GM23338 (cell line): ENCODE measurements at places on chromosomes 5 and 9. TPM values are rescaled to one million over a fixed set of nuclear protein-coding genes. Genes with fewer than 3 reads are reported as not detected.
A peak's percentile ranks its signal among the peaks of the same experiment; 100 is the strongest.

- H3K36me3 ChIP-seq, result no peaks in the 10 kb centered on the region
- no peak overlapping the region for H3K27ac ChIP-seq
- no peak for DNase-seq
- H3K27me3 ChIP-seq, result no peaks in the 10 kb centered on the region
Measured at GRCh38 chr5:50727149-50727496, 60.7 kb downstream of the PARP8 start.

GRCh38 chr5:127070243-127070642, 3.1 kb downstream of the C5orf63 start:
- no peaks in the 10 kb centered on the region for H3K36me3 ChIP-seq
- H3K27ac ChIP-seq, result no peak overlapping the region
- H3K4me3 ChIP-seq, result no peak overlapping the region
- peaks cover 31% of the 10 kb centered on the region for H3K4me1 ChIP-seq

DNA sequence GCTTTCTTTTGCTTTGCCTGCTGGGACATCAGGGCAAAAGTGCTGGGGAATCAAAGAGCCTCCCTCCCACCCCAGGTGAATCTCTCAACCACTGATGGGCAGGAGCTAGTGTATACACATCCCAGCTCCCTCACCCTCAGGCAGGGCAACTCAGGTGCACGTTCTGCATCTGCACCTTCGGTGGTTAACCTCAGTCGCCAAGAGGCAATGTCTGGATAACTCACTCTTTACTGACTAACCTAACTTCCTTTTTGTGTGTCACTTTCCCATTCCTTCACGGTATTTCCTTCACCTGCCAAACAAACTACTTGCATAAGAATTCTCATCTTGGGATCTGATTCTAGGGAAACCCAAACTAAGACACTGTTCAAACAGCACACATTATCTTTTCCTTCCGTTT, 26.3 kb downstream of the CNTFR start:
- H3K4me1 ChIP-seq, result peaks cover 24% of the 10 kb centered on the region
- no peak for DNase-seq
- H3K27ac ChIP-seq, result no peak overlapping the region

DNA sequence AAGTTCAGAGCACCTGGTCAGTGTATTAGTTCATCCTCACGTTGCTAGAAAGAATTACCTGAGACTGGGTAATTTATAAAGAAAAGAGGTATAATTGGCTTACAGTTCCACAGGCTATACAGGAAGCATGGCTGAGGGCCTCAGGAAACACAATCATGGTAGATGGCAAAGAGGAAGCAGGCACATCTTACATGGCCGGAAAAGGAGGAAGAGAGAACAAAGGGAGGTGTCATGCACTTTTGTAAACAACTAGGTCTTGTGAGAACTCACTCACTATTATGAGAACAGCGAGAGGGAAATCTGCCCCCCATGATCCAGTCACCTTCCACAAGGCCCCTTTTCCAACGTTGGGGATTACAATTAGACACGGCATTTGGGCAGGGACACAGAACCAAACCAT, 28.8 kb upstream of the CAVIN4 start:
- no peak for DNase-seq
- no peaks in the 10 kb centered on the region for H3K4me1 ChIP-seq
- no peak overlapping the region for H3K4me3 ChIP-seq
- H3K27ac ChIP-seq, result no peak overlapping the region
- H3K27me3 ChIP-seq, result no peaks in the 10 kb centered on the region

DNA sequence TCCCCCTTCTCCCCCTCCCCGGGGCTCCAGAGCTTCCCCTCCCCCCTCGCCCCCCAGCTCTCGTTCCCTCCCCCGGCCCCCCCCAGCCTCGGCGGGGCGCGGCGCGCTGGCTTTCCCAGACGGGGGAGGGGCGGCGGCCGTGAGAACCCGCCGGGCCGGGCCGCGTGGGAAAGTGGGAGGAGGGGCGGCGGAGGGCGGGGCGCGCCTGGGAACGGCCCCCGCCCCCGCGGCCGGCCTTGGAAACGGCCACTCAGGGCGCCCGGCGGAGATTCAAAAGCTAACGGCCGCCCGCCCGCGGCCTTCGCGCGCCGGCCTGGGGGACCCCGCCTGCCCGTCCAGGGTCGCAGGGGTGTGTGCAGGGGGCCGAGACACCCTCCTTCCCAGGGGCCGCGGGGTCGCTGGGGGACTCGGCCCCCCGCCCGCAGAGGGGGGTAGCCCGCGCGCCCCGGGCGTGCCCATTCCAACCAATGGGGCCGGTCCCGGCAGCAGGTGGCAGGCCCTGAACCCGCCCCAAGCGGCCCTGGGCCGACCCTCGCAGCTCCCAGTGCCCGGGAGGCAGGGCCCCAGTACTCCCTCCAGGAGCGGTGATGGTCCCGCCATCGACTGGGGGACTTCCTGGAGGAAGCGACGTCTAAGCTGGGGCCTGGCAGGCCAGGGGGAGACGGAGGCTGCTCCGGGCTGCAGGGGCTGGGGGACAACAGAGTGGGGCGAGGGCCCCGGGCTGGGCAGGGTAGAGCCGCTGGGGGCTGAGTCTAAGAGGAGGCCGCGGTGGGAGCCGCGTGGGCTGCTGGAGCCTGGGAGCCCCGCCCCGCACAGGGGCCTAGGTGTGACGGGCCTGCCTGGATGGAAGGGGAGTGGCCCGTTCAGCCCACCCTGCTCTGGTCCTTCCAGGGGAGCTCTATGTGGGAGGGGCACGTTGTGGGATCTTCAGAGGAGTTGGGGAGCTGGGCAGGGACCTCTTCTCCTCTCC, 14.2 kb upstream of the NRARP start:
- peaks cover 21% of the 10 kb centered on the region; the same call in 1 of the 2 replicates for H3K4me1 ChIP-seq
- H3K27ac ChIP-seq, result no peak overlapping the region
- H3K36me3 ChIP-seq, result no peaks in the 10 kb centered on the region
- H3K27me3 ChIP-seq, result no peaks in the 10 kb centered on the region

DNA sequence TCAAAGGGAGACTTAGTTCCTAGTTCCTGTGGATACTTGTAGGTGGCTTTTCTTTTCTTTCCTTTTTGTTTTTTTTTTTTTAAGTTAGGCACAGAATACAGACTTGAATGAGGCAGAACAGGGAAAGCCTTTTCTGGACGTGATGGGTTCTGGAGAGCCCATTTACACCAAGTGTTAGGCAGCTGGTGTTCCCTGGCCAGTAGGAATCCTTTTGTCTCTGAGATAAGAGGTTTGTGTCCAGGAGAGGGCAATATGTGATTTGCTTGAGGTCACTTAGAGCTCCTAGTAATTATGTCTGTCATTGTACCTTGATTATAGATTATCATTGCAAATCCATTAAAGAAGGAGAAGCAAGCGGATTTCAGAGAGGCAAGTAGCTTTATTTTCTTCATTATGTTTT, 9.1 kb downstream of the MEGF10 start:
- H3K27me3 ChIP-seq, result no peaks in the 10 kb centered on the region
- peaks cover 20% of the 10 kb centered on the region for H3K4me1 ChIP-seq
- H3K27ac ChIP-seq, result peak overlapping the region; percentile 5; the same call in 1 of the 2 replicates
- no peak overlapping the region for H3K4me3 ChIP-seq
- H3K36me3 ChIP-seq, result no peaks in the 10 kb centered on the region

DNA sequence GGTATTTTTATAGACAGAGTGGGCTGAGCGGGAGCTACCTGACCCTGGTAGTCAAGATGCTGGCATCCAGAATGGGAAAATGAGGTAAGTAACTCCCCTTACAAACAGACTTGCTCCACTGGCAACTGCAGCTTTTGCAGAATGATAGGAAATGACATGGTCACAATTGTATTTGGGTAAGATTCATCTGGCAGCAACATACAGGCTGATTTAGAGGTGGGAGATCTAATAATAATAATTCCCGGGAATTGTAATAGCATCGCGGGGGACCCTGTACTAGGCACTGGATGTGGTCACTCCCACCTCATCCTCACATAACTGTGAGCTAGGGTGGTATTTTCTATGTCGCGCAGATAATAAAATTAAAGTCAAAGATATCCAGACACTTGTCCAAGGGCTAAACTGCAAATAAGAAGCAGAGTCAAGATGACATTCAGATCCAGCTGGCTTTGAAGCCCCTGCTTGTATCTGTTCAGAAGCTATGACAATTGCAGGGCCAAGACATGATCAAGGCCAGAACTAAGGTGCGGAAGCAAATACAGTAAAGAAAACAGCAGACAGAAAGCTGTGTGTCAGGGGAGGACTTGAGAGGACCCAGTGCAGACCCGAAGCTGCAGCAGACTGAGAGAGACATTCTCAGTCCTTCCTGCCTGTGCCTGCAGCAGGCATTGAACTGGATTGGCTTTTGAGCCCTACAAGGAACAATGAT, 507.2 kb downstream of the BNC2 start:
- H3K4me1 ChIP-seq, result peaks cover 7% of the 10 kb centered on the region; the same call in 1 of the 2 replicates
- no peak overlapping the region for H3K4me3 ChIP-seq
- H3K27me3 ChIP-seq, result no peaks in the 10 kb centered on the region

Gene LCN2
- 0.27 TPM in 1 of 2 replicates, not detected in the other for total RNA-seq

Gene TXNDC8
- not detected in 2 replicates for total RNA-seq
